ENCODE measurements at places on chromosomes 7 and 10. TPM values are rescaled to one million over a fixed set of nuclear protein-coding genes. Genes with fewer than 3 reads are reported as not detected.

Gene HKDC1
- total RNA-seq, result under 0.01 TPM

Gene WNT8B
- total RNA-seq, result not detected

Gene SPDYE2
- not detected for total RNA-seq

Gene PRKRIP1
- total RNA-seq, result 16.7 TPM

Gene VSIR
- total RNA-seq, result 15.1 TPM

Gene UCMA
- total RNA-seq, result not detected

Gene ANKRD61
- not detected for total RNA-seq

Gene MAGI2
- 33.2 TPM for total RNA-seq

Gene VWA2
- total RNA-seq, result 0.58 TPM

Gene ADAMTS14
- total RNA-seq, result 29.4 TPM

Gene NKX1-2
- total RNA-seq, result under 0.01 TPM

Gene FAM171A1
- 14.0 TPM for total RNA-seq

Gene EMX2
- not detected for total RNA-seq

Gene STRIP2
- total RNA-seq, result 5.1 TPM

Gene SKIDA1
- 0.99 TPM for total RNA-seq

Gene IFIT1
- 42.3 TPM for total RNA-seq

Gene ZNF239
- total RNA-seq, result 5.5 TPM

Gene KCNIP2
- total RNA-seq, result 0.66 TPM

Gene TAC1
- total RNA-seq, result not detected

Gene LIPJ
- total RNA-seq, result not detected

Gene BMPER
- total RNA-seq, result 11.2 TPM

Gene CYP2C8
- total RNA-seq, result 0.33 TPM

Gene MYL10
- not detected for total RNA-seq

Gene CCDC146
- total RNA-seq, result 2.2 TPM

Gene COL13A1
- total RNA-seq, result 21.5 TPM

Gene FRAT2
- total RNA-seq, result 5.8 TPM

Gene PPP1R3C
- total RNA-seq, result 200 TPM

Gene SAMD9L
- total RNA-seq, result 21.0 TPM

Gene TRIM50
- total RNA-seq, result not detected

Gene NEURL1
- total RNA-seq, result under 0.01 TPM

Gene OR2A1
- total RNA-seq, result under 0.01 TPM

Gene PON1
- total RNA-seq, result not detected

Gene ANKRD30A
- not detected for total RNA-seq

Gene ITPRID1
- total RNA-seq, result not detected

Gene DHX32
- 28.9 TPM for total RNA-seq

Gene LRRC18
- under 0.01 TPM for total RNA-seq

Gene ZNF736
- total RNA-seq, result 9.4 TPM

Gene TUBAL3
- total RNA-seq, result not detected

Gene SRGN
- total RNA-seq, result 25.8 TPM

Gene MGAM2
- not detected for total RNA-seq

Gene GIMAP6
- total RNA-seq, result 0.15 TPM

Gene CLCN1
- total RNA-seq, result not detected

Gene NAT16
- total RNA-seq, result not detected

Gene PRXL2A
- total RNA-seq, result 3.3 TPM

Gene AKR1C4
- not detected for total RNA-seq

Gene LIPK
- total RNA-seq, result not detected

Gene FOXP2
- 10.9 TPM for total RNA-seq

Gene EFCAB10
- not detected for total RNA-seq

Gene LHFPL3
- not detected for total RNA-seq

Gene HOXA4
- total RNA-seq, result 0.66 TPM

Gene MET
- total RNA-seq, result 12.6 TPM

Data from smooth muscle cell of trachea (primary cell).